Left renal pelvis (tissue), 4 donors: ENCODE measurements at places on chromosomes 2 and 18.

- no peak for DNase-seq
These were observed 680 bp downstream of the DTNB start for GRCh38 chr2:25672494-25673299.

- DNase-seq = no peak
These were observed 14.1 kb upstream of the ARMC9 start for GRCh38 chr2:231184319-231184718.

DNA sequence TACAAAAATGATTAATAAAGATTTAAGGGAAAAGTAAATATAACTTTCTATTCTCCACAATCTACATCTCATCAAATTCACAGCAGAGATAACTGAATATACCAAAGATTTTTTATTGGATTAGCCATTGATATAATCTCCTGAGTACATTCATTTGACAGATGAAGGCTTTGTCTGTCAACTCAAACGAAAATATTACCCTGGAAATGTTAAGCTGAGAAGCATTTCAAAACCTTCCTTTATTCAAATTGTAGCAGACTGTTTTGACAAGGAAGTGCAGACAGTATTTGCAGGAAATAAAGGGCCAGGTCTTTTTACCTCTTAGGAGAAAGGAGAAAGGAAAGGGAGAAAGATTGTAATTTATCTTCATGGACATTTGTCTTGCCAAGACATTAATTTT lies 473.5 kb downstream of the TMEM182 start:
- DNase-seq = no peak

DNA sequence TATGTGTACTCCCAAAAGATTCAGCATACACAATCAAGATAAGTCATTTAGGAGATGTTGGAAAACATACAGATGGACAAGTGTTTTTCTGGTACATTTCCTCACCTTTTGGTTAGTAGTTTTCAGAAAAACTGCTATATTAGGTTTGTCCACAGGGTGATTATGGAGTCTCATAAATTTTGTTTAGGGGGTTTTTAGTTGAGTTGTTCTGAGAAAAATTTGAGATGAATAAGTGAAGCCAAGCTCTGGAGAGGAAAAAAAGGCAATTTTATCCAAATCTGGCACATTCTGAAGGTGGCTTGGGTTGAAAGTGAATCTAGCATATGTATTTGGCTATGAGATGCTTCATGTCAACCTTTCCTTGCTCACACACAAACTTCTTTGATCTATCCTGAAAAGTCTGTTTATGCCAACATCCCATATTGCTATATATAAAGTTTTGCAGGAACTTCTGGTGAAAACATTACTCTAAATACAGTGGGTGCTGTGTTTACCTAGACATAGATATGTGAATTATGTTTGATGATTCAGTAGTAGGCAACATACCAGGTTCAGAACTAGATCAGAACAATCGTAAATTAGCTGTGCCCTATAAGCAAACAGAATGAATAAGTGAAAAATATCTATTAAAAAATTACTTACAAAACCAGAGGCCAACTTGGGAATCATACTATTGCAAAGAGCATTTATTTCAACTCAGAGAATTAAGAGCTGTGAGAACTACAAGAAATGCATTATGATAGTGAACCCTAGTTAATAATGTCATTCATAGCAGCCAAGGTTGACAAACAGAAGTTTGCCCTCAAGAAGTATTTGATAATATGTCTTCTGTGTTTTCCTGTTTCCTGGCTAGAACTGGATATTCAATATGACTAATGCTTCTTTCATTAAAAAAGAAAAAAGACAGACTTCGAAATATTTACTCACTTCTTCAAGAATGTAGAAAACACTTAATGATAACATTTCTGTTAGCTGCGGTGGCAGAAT lies 552.0 kb downstream of the IRS1 start:
- DNase-seq = no peak

DNA sequence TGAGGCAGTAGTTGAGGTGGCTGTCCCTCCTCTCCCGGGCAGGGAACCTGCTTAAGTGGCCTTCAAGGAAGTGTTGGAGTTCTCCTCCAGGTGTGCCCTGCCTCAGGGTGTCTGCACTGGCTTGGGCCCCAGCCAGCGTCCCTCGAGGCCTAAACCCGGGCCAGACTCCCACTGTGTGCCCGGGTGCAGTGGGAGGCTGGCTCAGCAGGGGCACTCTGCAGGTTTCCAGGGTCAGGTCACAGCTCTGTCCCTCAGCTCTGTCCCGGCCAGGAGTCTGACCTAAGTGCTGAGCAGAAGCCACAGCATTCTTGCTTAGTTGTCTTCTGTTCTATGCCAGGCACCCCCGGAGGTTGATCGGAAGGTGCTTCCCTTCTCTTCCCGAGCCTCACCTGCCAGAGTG lies 69.0 kb upstream of the OTOS start:
- no peak for DNase-seq

GRCh38 chr2:63871864-63872263 lies 30.2 kb downstream of the UGP2 start:
- no peak for DNase-seq

- DNase-seq = no peak
These were observed 20.5 kb downstream of the NEDD4L start for GRCh38 chr18:58064406-58064998.

- DNase-seq = no peak
These were observed 223.7 kb downstream of the ACKR3 start for GRCh38 chr2:236793023-236794011.

GRCh38 chr2:205198140-205198525 lies 484.2 kb upstream of the NRP2 start:
- no peak for DNase-seq

DNA sequence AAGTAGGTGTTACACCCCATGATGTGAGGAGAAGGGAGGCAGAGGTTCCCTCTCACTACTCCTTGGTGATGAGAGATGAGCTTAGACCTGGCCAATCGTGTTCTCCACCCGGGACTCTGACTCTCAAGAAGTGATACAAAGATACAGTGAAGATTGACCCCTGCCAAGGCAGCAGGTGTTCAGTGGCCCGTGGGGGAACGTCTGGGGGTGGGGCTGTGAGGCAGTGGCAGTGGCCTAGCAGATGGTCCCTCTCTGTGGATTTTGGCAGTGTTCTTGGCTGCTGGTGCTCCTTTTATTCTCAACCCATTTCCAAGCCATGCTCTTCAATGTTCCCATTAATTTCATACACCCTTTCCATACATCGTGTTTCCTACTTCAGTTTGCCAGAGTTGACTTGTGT lies 120.4 kb upstream of the NEDD4L start:
- no peak for DNase-seq

GRCh38 chr2:198545411-198545810 lies 741.0 kb downstream of the PLCL1 start:
- no peak for DNase-seq
